AG08395 (cell line): ENCODE measurements at places on chromosomes 11 and 22.

DNA sequence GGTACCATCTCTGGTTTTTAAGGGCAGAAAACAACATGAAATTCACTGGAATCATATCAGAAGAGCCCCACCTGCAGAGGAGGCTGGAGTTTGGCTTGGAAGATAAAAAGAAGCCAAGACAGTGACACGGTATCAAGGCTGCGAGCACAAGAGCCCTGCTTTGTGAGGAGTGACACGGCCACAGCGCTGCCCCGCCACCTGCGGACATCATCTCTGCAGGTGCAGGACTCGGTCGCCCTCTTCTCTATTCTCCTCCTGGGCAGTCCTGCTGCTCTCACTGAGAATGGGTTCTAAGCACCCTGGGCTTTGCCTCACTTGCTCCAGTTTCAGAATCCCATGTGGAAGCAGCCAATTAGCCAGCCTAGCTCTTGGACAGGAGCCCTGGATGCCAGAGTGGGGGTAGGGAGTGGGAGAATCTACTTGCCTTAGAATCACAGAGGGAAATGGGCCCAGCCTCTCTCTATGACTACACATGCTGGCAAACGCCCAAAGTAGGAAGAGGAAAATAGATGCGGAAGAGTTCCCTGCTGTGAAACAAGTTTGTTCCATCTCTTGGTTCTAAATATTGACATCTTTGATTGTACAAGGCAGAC, 17.1 kb downstream of the APOL4 start:
- peak; percentile 75 for DNase-seq

DNA sequence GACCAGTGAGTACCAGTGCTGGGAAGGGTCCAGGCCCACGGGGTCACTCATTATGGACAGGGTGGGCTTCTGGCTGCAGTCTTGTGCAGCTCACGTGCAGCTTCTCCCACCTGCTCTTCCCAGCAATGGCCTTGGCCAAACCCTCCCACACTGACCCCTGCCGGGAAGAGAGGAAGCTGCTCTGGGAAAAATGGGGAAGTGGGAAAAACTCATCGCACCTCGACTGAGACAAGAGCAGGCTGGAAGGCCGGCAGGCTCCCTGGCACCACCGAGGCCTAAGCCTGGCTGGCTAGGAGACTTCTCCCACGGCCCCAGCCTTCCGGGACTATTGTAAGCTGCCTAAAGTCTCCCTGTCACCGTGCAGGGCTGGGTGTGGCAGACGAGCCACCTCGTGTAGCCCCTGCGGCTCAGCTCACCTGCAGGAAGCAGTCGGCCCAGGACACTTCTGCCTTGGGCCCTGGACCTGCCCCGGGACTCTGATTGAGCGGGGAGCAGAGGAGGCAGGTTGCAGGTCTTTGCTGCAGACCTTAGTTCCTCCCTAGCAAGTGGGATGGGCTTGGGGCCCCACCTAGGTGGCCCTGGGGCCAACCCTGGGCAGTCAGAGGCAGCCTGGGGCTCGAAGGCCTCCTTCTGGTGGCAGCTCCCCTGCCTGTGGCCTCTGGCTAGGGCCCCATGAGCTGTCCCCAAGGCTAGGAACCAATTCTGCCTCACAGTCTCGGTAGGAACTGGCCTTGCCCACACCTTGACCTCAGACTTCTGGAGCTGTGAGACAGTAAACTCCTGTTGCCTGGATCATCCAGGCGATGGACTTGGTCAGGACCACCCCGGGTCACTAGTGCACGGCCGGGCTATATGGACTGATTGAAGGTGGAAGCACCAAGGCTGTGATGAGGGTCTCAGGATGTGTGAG, 23.1 kb downstream of the MRGPRG start:
- no peak for DNase-seq

- no peak for DNase-seq
Observed at GRCh38 chr22:42439821-42440674, 7.8 kb upstream of the NFAM1 start.

GRCh38 chr22:37295213-37295886, 13.0 kb downstream of the CYTH4 start:
- DNase-seq = no peak

DNA sequence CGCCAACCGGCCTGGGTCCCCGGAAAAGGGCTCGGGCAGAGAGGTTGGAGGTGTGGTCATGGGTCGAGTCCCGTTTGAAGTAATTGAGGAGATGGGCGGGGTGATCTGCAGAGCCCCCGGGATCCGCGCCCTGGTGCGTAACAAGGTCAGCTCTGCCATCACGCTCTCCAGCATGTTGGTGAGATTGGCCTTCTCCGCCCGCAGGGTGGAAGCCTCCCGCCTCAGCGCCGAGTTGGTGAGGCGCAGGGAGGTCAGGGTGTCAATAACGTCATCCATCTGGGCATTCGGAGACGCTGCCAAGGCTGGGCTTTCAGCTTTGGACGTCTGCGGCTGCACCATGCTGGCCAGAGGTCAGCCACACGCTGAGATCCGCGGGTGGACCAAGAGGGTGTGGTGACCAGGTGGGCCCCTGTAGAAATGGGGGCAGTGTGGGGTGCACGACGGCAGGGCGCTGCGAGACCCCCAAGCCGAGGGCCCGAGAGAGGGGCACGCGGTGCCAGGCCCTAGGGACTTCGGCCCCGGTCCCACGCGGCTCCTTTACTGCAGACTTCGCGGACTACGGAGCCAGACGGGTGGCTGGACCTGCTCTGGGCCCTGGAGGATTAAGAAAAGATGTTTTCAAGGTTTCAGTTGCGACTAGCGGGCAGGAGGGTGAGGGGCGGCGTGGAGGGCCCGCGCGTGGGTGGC, 672 bp downstream of the RTL6 start:
- DNase-seq = peak; percentile 14

GRCh38 chr11:68200639-68201038, 12.5 kb downstream of the KMT5B start:
- peak; percentile 82 for DNase-seq

- peak; percentile 85 for DNase-seq
Observed at GRCh38 chr11:126989942-126990715, 10.4 kb downstream of the KIRREL3 start.

DNA sequence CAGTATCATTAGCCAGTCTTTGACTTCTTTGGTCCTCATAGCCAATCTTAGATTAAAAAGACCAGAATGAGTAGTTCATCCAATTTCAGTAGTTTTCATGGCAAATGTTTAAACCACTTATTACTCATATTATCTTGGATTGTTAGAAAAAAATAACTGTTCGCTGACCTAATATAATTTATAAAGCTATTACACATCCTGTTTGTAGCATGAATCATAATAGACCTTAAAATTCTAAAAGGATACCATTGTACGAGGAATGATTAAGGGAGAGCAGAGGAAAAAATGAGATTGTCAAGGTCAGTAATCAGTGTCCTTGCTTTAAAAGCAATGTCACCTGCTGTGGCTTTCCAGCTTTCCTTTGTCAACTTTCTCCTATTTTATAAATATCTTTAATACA, 371.2 kb downstream of the NELL1 start:
- DNase-seq = no peak

- DNase-seq = no peak
Observed at GRCh38 chr11:94786264-94787126, 18.3 kb downstream of the AMOTL1 start.

DNA sequence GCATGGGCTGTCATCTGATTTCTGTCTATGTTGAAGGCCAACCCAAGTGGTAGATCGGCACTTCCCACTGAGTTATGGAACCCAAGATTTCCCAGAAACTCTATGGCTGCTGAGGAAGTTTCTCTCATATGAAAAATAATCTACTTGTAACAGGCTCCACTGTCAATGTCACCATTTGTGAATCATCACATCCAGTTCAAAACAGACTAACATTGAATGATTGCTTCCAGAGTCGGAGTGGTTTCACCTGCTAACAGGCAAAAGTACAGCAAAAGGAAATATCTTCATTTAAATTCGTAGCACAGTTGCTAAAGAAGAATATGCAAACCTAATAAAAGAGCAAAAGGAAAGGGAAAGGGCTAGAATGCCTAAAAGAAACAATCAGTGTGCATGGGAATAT, 12.8 kb downstream of the WT1 start:
- no peak for DNase-seq
